ENCODE measurements at places on chromosomes 12 and 14.

GRCh38 chr12:75905922-75906321, 125.7 kb downstream of the PHLDA1 start:
- no peak for ATAC-seq

- ATAC-seq: peak; percentile 48
Observed at GRCh38 chr12:96015672-96016071, 19.5 kb upstream of the HAL start.

DNA sequence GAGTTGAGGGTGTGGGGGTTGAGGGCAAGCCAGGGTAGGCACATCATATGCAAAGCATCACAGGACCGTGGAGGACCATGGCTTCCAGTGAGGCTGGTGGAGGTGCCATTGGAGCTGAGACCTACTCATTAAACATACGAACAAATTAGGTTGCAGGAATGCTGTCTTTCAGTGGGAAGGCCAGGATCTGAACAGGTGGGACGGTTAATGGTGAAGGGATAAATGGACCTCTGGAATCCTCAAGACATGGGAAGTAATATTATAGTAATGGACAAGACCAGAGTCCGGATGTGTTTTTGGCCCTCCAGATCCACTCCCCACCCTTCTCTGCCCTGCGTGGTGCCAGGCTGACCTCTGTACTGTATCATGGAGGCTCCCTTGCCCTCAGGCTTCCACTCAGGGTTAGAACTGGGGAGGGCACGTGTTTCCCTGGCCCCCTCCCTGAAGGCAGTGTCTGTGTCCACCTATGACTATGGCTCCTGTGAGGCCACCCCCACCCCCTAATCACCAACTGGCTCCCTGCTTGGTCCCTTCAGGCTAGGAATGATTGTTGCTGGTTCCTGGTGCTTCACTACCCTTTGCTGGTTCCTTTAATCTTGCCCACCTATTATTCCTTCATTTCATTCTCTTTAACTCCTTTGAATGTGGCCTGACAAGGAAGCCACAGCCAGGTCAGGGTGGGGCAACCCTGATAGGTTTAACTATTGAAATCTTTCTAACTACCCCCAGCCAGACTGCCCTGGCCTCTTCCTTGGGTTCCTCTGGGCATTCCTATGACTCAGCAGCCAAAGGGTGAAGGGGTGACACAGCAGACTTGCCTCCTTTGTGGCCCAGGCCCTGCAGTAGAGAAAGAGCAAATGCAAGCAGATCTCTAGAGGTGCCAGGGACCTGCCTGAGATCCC, 10.7 kb downstream of the DHRS2 start:
- no peak for ATAC-seq

DNA sequence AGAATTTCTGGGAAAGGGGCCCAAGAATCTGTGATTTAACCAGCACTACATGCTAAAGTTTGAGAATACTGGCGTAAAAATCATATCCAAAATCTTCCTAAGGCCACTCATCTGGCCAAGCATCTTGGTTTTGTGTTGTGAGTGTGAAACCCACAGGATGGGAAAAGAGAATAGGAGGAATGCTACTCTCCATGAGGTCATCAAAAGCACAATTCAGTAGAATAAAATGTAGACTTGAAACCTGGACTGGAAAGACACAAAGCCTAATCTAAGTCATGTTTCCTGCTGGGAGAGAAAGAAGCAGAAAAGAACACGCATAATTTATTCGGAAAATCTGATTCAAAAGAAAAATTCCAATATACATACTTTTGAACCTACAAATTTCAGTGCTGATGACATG, 42.3 kb downstream of the NR1H4 start:
- no peak for ATAC-seq

GRCh38 chr12:118690506-118690905, 290.8 kb upstream of the SRRM4 start:
- ATAC-seq: no peak

GRCh38 chr12:128534906-128535305, 267.9 kb downstream of the TMEM132C start:
- no peak for ATAC-seq

- peak; percentile 98 for ATAC-seq
Observed at GRCh38 chr14:51382506-51382905, 142.5 kb downstream of the TMX1 start.

GRCh38 chr12:93139028-93139665, 210.1 kb upstream of the EEA1 start:
- no peak for ATAC-seq

DNA sequence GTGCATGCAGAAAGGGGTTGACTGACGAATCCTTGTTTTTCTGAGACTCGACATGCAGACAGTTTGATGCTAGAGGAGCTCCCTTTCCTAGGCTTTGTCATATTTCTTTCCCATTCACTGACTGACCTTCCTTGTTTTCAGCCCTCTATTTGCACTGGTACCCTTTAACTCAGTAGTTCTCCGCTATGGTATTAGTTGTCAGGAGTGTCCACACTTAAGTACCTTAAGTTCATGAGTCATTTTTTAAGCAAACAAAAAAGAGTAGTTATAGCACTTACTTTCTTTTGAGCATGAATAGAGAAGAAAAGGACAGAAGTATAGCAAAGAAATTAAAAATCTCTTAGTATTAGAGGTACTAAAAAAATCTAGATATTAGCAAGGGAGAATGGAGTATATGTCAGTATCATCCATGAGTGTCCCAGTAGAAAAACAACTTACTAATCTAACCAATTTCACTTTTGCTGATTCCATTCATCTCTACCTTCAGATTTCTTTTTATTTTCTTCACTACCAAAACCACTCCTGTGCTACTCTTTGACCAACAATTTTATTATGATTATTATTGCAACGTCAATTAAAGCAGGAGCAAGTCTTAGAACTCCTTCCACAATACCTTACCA, 8.3 kb downstream of the ATP2B1 start:
- ATAC-seq: no peak

DNA sequence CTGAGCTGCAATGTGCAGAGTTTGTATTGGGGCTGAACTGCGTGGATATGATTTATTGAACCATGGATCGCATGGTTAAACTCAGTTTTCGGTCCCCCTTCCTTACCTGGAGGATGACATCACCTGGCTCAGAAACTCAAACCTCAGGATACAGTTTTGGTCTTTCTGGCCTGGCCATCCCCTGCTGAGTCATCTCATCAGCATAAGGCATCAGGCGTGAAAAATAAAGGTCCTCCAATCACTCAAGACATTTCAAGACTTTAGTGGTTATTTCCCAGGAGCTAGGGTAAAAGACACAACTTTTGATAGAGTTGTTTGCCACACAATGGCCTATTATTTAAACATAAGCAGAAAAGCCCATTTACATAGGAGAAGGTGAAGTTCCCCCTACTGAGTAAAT, 631.1 kb upstream of the TMEM132C start:
- ATAC-seq: no peak

DNA sequence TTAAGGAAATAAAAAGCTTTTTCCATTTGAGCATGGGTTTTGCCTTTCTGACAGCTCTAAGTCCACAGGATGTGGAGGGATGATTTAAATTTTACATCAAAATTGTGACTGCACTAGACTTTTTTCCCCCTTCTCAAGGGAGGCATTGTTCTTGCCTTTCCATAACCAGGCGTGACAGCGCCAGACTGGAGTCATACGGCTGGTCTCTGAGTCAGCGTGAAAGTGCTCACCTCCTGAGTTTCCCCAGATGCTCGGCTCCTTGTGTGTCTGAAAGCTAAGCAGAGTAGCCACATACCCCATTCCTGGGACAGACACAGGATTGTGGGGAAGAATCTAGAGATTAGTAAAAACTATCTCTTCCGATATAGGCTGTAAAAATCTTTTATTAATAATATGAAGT, 43.1 kb downstream of the SOX5 start:
- ATAC-seq: no peak

- no peak for ATAC-seq
Observed at GRCh38 chr14:70416338-70416724, 559 bp downstream of the SYNJ2BP start.

- no peak for ATAC-seq
Observed at GRCh38 chr14:96351986-96352385, 11.2 kb downstream of the ATG2B start.

DNA sequence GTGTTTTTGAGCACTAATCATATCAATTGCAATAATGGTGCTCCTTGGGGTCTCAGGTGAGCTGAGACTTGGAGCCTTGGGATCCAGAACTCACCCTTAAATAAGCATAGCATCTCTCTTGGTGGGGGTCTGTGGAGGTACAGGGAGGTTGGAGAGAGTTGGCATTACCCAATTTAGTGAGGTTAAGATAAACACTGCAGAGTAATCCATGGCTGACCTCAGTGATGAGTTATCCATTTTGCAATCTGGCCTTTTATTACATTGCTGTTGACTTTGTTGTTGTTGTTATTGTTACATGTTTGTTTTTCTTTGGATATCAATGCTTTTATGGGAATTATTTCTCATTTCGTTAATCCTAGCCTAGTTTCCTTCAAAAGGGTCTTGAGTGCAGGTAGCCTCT, 373.3 kb downstream of the NRXN3 start:
- no peak for ATAC-seq

- ATAC-seq: no peak
Observed at GRCh38 chr14:53792909-53793308, 163.7 kb downstream of the BMP4 start.

- no peak for ATAC-seq
Observed at GRCh38 chr14:105150368-105151083, 18.1 kb downstream of the JAG2 start.

GRCh38 chr12:125406131-125406530, 340.9 kb downstream of the AACS start:
- no peak for ATAC-seq

GRCh38 chr14:21202463-21203358, 46.8 kb upstream of the OR5AU1 start:
- ATAC-seq: no peak

GRCh38 chr14:65228956-65229747, 126.8 kb upstream of the MAX start:
- ATAC-seq: no peak

Data from esophagus mucosa (tissue), 1 donor.